ENCODE measurements at places on chromosomes 5 and 9.
A peak's percentile ranks its signal among the peaks of the same experiment; 100 is the strongest.

DNA sequence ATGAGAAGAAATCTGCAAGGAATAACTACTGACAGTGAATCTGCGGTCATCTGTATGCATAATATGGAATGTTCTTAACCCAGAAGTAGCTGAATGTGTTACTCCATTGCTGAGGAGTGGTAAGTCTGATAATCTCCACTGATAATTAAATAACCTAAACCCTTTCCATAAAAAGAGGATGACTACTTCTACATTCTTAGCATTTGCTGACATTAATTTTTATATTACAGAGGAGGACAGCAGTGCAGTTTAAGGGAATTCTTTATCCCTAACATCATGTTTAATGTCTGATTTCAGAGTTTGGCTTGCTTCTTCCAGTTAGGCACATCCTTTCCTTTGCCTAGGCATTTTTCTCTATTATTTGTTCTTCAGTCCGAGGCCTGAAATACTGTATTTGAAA, 52.2 kb downstream of the CDC42SE2 start:
- DNase-seq, result no peak

- DNase-seq, result peak; percentile 18
Observed at GRCh38 chr9:96317335-96317980, 15.5 kb upstream of the HSD17B3 start.

- no peak for DNase-seq
Observed at GRCh38 chr5:170362656-170363055, 26.5 kb downstream of the KCNMB1 start.

GRCh38 chr5:55278778-55279177, 28.7 kb downstream of the DHX29 start:
- no peak for DNase-seq

DNA sequence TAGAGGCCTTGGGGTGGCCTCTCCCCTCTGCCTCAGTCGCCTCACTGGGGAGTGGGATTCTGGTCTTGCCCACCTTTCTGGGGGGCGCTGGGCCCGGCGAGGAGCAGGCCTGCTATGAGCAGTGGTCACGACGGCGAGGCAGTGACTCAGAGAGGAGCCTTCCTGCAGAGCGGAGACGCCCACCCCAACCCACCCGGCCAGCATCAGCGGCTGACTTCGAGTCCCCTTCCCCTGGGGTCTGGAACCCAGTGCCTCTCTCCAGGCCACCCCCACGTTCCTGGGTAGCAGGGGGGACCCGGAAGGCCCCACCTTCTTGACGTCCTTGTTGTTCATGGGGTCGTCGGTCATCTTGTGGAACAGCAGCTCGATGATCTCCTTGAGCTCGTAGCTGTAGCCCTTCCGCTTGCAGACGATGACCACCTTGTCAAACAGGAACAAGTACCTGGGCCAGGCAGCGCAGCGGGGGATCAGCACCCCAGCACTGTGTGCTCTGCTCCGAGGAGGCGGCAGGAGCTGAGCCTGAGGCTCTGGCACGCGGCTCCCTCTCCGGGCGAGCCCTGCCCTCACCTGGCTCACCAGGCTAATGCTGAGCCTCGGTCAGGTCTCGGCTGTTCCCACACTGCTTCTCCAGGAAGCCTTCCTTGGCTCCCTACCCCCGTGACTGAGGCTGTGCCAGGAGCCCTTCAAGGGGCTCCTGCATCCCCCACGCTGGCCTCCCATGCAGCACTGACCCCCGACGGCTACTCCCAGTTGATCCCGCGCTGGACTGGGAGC, 50.1 kb upstream of the SARDH start:
- no peak for DNase-seq

- DNase-seq, result no peak
Observed at GRCh38 chr5:107873877-107874276, 203.1 kb upstream of the EFNA5 start.

- no peak for DNase-seq
Observed at GRCh38 chr5:59833448-59833847, 60.1 kb downstream of the PDE4D start.

GRCh38 chr5:60959156-60959555, 14.2 kb downstream of the NDUFAF2 start:
- no peak for DNase-seq

DNA sequence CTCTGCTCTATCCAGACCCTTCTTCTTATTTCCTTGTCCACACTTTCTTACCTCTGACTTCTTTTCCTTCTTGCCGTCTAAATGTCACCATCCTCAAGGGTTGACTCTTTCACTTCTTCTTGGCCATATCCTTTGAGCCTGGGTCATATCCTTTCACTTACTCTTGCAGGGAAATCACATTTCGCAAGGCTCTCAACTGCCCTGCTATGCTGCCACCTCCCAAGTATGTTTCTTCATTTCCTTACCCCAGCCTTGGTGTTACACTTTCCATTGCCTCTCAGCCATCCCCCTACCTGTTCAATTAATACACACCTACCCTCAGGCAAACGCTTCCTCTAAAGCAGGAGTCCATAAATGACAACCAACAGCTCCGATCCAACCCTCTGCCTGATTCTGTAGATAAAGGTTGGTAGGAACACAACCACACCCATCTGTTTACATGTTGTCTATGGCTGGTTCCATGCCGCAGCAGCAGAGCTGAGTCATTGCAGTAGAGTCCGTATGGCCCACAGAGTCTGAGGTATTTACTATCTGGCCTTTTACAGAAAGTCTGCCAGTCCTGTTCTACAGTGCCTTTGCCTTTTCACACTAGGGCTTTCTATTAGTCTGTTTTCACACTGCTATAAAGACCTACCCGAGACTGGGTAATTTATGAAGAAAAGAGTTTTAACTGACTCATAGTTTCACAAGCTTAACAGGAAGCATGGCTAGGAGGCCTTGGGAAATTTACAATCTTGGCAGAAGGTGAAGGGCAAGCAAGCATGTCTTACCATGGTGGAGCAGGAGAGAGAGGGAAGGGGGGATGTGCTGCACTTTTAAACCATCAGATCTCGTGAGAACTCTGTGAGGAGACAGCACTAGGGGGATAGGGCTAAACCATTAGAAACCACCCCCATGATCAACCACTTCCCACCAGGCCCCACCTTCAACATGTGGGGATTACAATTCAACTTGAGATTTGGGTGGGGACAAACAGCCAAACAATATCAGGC, 97.9 kb downstream of the SV2C start:
- no peak for DNase-seq

- DNase-seq, result no peak
Observed at GRCh38 chr9:114288193-114289091, 34.5 kb upstream of the ORM1 start.

- no peak for DNase-seq
Observed at GRCh38 chr5:93577854-93578812, 2.9 kb downstream of the NR2F1-AS1 start.

DNA sequence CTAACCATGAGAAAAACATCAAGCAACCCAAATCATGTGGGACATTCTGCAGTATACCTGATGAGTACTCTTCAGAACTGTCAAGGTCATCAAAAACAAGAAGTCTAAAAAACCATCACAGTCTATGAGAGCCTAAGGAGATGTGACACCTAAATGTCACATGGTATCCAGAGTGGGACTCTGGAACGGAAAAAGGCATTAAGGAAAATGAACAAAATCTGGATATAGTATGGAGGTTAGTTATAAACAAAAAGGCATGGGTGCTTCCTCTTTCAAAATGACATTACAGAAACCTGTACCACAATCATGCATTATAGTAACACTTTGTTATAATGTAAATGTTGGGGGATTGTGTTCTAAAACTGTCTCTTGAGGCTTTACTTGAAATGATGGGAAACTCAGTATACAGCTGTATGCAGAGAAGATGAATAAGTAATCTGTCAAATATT, 47.4 kb downstream of the PRKACG start:
- no peak for DNase-seq

DNA sequence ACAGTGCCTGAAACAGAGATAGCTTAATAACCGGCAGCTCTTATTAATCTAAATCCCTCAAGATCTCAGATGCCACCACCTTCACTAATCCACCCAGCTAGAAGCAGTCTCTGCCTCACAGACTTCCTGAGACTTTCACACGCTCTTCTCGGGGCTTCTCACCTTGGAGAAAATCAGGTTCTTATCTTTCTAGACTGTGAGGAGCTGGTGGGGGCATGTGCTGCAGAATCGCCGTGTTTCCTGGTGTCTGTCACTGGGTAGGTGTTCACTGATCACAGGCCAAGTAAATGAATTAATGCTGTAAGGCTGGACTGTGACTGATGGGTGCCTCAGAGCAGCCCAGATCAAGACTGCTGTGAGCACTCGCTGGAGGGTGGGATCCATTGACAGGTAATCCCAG, 101.7 kb downstream of the PSD2 start:
- DNase-seq, result no peak

- no peak for DNase-seq
Observed at GRCh38 chr5:33321026-33321425, 119.7 kb upstream of the TARS1 start.

DNA sequence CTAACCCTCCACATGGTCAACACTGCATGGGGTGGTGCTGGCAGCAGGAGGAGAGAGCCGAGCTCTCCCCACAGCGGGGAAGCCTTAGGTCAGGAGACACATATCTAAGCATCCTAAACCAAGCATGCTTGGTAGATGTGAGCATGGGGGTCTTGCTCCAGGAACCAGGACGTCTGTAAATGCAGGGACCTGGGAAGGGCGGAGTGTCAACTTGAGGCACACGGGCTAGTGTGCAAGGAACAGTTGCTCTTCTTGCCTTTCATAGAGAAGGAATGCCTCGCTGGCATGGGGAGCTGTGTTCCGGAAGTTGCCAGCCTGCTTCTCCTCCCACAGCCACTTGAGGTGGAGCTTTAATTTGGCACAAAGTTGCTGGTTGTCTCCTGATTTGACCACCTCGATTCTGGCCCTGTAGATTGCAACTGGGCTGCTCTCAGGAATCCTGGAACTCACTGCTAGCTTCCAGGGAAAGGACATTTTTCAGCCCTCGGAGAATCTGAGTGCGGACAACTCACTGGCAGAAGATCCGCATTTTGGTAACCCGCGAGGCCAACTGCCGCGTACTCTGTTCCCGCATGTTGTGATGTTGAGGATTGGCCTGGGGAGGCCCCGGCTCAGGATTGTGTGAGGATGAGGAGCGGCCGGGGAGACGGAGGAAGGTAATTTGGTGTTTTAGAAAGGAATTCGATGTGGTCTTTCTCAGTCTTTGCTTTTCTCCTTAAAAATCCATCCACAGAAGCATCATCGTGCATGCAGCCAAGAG, 370.3 kb upstream of the IRX1 start:
- no peak for DNase-seq

DNA sequence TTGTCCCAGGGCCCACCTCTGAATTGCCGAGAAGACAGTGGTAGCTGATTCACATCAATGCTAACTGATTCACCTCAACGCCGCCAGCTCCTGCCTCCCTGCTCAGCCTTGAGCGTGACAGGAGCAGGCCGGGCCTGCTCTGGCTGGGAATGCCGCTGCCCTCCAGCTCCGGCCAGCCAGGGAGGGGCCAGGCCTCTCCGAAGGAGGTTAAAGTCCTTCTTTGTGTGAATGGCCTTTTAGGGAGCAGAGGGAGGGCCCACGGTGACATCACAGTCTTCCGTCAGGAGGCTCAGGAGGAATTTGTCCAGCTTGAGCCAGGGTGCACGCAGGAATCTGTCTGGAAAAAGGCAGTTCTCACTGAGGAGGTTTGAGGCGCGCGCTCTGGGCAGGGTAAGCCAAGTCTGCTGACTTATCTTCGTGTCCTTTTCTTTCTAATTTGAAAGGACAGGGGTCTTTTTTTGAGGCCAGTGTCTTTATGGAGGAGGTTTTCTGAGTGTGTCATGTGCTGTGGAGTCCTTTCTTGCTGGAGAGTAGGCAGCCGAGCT, 82.7 kb downstream of the C9orf152 start:
- DNase-seq, result no peak

DNA sequence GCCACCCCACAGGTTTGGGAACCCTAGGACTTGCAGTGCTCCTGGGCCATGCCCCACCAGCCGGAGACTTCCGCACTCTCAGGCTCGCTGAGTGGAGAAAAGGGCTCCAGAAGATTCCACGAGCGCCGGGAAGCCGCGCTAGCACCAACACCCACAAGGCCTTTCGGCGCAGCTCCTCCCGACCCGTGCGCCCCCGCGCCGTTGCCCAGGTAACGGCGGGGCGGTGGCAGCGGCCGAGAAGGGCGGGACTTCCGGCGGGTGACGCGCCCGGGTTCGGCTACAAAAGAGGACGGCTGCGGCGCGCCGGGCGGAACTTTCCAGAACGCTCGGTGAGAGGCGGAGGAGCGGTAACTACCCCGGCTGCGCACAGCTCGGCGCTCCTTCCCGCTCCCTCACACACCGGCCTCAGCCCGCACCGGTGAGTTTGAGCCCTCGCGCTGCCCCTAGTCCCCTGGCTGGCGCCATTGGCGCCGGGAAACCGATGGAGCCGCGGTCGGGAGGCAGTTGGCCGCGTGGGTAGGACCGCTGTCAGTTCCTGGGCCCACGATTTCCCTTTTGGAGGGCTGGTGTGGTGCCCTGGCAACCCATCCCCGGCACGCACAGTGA, at the start of gene DNAJA1:
TSS of gene DNAJA1 (plus strand) at position 308 of the 606 bp plus-strand sequence. CDS start 1,212 bp downstream, outside the sequence.
- peak; percentile 93 for DNase-seq

GRCh38 chr5:8523501-8523900, 654.6 kb downstream of the MTRR start:
- DNase-seq, result no peak

GRCh38 chr9:1001838-1002237, 25.4 kb downstream of the DMRT3 start:
- no peak for DNase-seq

DNA sequence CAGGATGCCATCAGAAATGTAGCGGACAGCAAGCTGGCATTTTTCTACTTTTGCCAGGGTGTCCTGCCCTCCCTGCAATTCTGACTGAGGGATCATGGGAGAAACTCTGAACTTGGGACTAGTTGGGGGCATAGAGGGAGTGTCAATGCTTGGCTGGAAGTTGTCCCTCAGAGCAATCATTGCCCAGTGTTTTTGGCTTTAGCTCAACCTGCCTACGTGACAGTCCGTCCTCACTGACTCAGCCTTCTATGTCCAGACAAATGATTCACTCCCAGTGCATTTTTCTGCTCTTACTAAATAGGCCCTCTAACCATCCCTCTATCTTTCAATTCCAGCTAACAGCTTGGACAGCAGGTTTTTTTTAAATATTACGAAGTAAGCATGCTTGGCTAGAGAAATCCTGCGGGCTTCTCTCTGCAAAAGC, 627.4 kb downstream of the TLR4 start:
- no peak for DNase-seq

GRCh38 chr5:10432059-10433008, 9.3 kb upstream of the ROPN1L start:
- DNase-seq, result no peak

DNA sequence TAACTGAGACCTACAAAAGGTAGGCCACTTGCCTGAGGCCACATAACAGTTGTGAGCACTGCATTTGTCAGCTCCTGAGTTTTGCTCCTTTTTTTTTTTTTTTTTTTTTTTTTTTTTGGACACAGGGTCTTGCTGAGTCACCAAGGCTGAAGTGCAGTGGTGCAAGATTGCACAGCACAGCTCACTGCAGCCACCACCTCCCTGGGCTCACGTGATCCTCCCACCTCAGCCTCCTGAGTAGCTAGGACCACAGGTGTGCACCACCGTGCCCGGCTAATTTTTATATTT, 37.1 kb downstream of the LAMC3 start:
- no peak for DNase-seq

DNA sequence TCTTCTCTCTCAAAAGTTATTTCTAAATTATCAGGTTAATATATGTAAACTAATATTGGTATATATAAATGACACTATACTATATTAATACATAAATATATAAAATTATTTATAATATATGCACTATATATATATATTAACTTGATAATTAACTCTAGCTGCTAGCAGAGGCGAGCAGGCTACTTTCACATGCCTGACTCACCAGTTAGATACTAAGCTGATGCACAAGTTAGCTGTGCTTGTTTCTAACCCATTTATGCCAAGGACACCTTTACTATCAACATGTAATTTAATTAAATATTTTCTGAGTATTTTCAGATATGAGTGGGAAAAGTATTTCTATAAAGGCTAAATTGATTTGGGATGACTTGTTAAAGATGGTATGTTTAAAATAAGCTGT, 70.1 kb downstream of the TRIO start:
- no peak for DNase-seq

Measured in stimulated activated CD4-positive, alpha-beta T cell treated with anti-CD3 and anti-CD28 coated beads, Interleukin-1b, Interleukin-23, amount 100 ng/mL, for 1 hour (primary cell).